Breast epithelium (tissue), 4 donors: ENCODE measurements at places on chromosomes 5 and 9. TPM values are rescaled to one million over a fixed set of nuclear protein-coding genes. Genes with fewer than 3 reads are reported as not detected.

FBP2 gene
- total RNA-seq, result not detected

PRDM9 gene
- total RNA-seq, result not detected

CARTPT gene
- not detected for total RNA-seq

IL4 gene
- not detected for total RNA-seq

BTNL8 gene
- not detected for total RNA-seq

PKD2L2 gene
- not detected for total RNA-seq

OR1J2 gene
- total RNA-seq, result not detected

- DNase-seq, result no peak
These were observed 372.8 kb upstream of the KLF4 start for GRCh38 chr9:107862323-107862722.

DNA sequence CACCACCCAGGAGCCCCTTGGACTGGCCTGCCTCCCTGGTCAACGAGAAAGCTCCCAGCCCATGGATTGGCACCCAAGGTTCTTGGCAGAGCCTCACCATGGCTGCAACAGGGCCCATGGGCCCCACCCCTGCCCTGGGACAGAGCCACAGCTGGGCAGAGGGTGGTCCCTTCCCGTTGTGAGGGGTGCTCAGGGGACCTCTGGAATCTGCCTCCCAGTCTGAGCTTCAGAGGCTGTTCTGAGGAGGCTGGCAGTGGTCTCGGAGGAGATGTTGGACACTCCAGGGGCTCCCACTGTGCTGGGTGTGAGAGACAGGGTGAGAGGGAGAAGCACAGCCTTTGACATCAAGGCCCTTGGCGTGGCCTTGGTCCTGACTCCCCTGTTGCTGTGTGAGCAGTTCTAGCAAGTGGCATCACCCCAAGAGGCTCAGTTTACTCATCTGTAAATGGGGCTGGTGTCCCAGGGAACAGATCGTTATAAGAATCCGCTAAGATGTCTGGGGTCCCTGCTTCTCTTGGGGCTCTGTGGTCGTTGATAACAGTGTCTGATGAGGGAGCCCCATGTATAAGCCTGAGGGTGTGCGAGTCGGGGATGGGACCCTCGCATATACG lies 33.0 kb downstream of the LHX3 start:
- DNase-seq, result no peak

- DNase-seq, result no peak
These were observed 75.0 kb downstream of the ADAMTS12 start for GRCh38 chr5:33816791-33817190.

DNA sequence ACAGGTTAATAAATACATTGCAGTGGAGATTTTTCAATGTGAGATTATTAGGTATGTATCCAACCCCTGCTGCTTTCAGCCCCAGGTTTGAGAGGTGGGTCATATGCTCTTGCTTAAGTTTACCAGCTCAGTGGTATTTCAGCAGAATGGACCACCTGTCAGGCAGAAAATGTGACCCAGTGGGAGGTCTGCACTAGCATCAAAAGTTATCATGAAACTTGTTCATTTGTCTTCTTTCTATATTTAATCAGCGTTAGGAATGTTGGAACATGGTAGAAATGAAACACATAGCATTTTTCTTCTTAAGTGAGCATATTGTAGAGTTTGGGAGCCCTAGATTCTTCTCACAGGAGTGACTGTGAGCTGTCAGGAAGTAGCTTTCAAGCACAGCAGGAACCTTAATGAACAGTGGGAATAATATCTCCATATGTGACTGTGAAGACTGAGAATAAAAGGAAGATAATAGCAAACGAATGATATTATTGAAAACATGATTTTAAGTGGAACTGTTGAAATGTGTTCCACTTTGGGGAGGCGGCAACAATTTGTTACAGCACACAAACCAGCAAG lies 596.9 kb upstream of the CDH6 start:
- DNase-seq, result no peak

DNA sequence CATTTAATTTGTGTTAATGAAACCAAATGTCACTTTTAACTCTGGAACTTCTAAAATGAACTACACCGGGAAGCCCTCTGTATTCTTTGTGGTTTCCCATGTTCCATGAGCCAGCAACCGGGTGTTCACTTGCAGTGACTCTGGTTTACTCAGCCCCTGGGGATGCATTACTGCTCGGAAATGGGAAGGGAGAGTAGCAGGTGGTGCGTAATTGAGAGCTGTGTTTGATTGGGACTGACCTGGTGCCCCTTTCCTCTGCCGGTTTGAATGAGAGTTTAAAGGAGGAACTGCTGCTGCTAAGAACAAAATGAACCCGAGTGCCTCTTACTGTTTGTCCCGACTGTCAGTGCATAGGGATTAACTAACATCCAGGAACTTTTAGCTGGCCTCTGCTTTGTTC lies 100.1 kb upstream of the DHFR start:
- DNase-seq, result no peak

DNA sequence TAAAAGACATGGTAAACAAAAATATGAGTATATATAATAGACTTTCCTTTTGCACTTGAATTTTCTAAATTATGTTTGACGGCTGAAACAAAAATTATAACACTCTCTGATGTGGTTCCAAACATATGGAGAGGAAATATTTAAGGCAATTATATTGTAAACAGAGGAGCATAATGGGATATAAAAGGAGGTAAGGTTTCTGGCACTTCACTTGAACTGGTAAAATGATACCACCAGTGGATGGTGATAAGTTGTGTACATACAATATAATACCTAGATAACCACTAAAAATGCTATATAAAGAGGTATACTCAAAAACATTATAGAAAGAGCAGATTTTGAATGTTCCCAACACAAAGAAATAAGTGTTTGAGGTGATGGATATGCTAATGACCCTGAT lies 192.9 kb upstream of the RAD23B start:
- no peak for DNase-seq

DNA sequence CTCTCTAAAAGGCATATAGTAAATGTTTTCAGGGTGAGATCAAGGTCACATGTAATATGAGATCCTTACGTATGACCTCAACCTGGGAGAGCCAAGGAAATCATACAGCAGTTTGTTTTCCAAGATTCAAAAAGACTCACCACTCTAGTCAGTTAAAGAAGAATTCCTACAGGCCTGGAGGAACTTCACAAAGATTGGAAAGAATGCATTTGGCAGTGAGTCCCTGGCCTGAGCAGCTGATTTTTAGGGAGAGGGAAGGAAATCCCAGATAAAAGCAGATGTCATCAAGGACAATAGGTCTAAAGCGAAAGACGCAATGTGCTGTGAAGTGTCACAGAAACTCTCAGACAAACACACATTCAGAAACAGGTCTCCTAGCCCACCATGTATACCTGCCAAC lies 424.0 kb upstream of the ZNF462 start:
- no peak for DNase-seq

DNA sequence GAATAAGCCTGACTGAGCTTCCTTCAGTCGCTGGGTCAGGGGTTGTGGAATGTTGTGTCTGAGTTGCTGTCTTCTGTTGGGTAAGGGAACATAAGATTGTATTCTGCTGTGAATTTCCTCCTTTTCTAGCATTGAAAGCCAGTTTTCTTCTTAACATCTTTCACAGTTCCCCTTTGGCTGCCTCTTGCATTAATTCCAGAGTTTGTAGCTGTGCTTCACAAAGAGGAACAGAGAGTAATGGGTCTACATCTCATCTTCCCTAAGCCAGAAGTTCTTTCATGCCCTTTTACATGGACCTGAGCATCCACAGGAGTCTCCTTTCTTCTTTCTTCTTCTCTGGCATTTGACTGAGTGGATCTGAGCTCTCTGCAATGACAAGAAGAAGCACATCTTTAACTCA lies 686.8 kb downstream of the KCTD16 start:
- DNase-seq, result no peak

DNA sequence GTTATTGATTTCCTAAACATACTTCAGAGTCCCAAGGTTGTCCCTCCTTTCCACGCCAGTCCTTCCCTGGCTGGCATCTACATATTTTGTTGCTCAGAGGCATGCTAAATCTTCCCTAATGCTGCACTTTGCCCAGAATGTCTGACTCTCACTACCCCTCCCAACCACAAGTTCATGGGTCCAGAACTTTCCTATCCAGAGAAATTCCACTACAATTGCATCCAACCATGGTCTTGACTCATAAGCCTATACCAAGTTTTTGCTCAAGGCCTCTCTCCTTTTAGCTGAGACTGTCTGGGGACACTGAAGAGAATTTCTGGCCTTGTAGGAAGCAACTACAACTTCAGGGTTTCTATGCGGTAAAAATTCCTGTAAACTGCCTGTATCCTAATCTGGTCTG lies 206.3 kb downstream of the BNC2 start:
- no peak for DNase-seq

DNA sequence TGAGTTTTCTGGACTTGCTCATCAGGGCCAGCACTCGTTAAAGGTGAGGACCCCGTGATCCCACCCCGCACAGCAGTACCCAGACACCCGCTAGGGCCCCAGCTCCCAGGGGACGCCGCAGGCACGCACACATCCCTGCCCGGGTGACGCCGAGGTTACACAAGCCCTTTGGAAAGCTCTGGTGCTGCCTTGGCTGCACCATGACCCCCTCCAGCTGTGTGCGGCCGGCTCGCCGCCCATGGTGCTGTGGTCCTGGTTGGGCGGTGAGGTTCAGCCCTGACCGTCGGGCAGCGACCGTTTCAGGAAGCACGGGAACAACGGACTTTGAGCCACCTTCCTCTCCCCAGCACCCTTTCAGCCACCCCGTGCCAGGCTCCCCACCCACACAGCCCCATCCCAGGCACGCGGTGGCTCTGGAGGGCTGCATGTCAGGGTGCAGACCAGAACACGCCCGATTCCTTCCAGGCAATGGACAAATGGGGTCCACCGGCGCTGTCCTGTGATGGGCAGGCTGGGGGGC lies 7.5 kb upstream of the SLC12A7 start:
- no peak for DNase-seq

- no peak for DNase-seq
These were observed 455.4 kb downstream of the CAAP1 start for GRCh38 chr9:26437056-26437711.

DNA sequence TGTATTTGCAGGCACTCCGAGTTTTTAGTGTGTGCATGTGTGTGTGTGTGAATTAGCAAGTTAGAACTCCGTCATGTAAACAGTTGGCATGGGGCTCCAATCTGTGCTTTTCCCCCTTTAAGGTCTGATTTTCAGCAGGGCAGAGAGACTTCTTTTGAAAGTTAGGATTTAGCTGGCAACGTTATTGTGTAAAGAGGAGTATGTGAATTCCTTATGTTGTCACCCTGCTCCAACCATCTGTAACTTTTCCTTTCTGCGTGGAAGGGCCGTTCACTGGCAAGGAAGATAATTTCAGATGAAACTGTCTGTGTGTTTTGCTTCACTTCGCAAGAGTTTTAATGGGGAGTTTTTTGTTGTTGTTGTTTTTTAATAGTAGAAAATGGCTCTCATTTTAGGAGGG lies 332 bp downstream of the SGCD start:
- no peak for DNase-seq

DNA sequence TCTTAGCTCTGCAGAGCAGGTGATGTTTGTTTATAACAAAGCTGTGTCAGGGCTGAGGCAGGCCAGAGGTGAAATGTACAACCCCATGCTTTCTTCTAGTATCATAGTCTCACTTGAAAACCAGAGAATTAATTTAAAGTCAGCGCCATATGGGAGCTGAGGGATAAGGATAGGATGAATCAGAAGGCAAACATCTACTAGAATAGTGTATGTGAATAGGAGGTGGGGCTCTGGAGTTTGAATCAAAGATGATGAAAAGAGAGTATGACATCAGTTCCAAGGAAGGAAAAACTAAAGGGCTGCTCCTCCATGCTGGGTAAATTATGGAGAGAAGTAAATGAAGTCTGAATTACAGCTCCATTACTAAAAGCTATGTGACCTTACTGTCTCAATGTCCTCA lies 441.5 kb downstream of the RASEF start:
- no peak for DNase-seq

DNA sequence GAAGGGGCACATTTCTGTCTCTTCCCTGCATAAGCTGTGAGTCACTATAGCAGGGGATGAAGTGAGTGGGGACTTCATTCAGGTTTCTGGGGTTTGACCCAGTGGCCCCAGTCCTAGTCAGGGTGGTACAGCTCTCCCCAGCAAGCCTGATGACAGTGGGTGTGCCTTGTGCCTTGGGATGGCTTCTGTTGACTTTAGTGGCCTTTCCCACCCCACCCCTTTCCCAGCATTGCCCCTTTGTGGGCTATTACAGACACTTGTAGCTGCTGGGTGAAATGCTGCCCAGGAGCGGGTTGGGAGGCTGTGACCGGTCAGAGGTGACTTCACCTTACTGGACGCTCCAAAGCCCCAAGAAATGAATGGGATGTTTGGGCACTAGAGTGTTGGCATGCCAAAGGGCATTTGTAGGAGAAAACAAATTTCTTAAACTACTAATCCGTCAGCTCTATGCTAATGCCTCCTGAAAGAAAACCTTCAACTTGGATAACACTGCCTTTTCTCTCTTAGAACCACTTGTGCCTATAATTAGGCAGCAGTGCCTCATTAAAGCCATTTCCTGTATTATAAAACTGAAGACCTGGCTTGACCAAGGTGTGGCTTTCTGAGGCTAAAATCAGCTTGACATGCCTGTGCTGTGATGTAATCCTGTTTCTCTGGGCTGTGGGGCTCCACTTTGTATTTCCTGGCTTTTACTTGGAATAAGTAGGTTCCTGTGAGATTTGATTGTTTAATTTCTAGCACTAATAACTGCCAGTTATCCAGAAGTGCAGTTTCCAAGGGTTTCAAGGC lies 119.0 kb upstream of the SLC25A48 start:
- DNase-seq, result no peak

DNA sequence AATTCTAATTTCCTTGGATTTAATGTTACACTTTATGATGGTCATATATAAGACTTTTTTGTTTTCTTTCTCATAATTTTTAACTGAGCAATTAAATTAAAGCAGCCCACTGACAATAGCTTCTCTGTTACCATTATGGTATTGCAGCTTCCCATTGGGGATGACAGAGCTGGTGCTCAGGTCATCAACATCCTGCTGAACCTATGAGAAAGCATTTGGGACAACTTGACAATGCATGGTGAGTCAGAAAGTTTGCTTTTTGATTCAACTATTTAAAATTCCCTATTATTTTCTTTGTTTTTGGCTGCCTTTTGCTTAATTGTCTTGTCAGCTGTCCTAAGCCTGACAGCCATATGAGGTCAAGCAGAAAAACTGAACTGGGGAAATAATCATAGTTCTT lies 487.4 kb upstream of the RIOK2 start:
- no peak for DNase-seq

GRCh38 chr9:76323490-76323889 lies 70.7 kb downstream of the RFK start:
- no peak for DNase-seq

- no peak for DNase-seq
These were observed 320.8 kb downstream of the CCDC171 start for GRCh38 chr9:15873573-15874177.
